ENCODE measurements at places on chromosomes 11 and 22.

- peak; percentile 44 for DNase-seq
Measured at GRCh38 chr11:57345555-57346211, 7.5 kb downstream of the P2RX3 start.

DNA sequence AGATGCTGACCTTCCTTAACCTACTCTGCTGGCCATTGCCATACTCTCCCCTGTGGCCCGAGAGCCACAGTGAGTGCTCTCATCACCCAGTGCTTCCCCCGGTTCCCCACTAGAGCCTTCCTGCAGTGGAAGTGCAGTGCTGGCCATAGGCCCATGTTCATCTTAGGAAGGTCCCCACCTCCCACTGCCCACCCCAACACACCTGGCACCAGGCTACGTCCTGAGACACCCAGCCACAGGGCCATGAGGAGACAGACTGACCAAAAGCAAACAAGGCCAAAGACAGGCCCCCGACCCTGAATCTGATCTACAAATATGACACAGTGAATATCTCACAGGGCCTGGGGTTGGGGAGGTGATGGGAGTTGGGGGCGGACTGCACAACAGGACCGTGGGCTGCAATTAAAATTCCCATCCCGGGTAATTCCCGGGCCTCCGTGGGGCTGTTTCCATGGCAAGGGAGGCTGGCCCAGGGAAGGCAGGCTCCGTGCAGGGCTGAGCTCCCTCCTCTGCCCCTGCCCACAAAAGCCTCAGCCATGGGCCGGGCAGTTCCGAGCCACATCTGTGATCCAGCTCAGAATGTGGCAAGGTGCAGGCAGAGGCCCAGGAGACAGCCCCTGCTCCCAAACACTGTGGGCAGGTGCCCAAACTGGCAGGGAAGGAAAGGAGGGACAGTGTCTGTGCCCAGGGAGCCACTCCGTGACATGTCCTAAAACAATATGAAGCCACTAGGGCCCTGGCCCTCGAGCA, 5.1 kb upstream of the CHST1 start:
- no peak for DNase-seq

DNA sequence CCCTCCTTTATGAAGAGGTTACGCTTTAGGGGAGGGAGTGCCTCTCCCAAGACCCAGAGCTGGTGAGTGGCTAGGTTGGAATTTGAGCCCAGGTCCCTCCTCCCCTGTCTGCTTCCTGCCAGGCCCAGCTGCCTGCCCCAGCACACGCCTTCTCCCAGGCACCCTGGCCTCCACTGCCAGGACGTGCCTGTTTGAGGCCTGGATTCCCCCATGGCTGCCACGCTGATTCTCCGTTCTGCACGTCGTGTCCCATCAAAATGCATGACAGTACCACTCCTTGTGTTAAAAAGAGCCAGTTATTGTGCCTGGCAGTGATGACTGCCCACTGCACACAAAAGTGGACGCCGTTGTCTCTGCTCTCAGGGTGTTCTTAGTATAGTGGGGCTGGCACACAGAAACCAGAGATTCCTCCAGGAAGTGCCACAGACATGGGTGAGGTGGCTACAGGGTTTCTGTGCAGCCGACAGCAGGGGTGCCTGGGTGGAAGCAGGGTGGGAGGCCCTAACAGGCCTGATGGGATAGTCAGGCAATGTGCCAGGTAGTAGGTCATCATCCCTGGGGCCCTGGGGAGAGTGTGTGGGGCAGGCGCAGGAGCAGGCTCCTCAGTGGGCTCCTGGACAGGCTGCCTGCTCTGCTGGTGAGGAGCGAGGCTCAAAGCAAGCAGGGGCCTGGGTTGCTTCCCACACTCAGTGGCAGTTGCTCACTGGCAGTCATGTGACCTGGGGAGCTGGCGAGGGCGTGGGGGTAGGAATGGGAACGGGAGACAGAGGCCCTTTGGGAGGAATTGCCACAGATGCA, 24.2 kb downstream of the MED15 start:
- no peak for DNase-seq

DNA sequence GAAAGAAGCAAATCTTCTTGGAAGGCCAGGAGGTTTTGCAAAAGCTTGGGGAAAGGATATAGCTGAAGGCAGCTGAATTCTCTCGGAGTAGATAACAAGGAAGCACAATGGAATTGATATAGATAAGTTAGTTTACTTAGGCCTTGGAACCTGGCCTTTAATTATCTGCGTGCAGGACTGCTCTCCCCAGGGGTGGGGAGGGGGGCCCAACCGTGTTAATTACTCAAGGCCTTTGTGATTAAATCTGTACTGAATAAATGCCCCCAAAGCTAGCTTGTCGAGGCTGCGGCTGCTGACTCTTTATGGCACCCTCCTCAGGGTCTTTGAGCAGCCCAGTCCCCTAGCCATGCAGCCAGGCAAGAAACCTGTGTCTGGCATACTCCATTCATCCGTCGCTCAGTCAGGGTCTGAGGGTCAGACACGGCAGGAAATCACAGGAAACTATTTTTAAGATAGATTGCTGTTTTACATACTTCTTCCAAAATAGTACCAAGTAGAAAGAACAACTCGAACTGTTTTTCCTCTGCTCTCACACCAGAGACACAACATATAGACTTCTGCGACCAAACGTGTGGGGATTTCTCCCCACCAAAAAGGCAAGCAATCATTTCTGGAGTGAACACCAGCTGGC, 36.5 kb downstream of the MS4A2 start:
- no peak for DNase-seq

GRCh38 chr11:115409116-115409670, 95.0 kb downstream of the CADM1 start:
- DNase-seq = no peak

DNA sequence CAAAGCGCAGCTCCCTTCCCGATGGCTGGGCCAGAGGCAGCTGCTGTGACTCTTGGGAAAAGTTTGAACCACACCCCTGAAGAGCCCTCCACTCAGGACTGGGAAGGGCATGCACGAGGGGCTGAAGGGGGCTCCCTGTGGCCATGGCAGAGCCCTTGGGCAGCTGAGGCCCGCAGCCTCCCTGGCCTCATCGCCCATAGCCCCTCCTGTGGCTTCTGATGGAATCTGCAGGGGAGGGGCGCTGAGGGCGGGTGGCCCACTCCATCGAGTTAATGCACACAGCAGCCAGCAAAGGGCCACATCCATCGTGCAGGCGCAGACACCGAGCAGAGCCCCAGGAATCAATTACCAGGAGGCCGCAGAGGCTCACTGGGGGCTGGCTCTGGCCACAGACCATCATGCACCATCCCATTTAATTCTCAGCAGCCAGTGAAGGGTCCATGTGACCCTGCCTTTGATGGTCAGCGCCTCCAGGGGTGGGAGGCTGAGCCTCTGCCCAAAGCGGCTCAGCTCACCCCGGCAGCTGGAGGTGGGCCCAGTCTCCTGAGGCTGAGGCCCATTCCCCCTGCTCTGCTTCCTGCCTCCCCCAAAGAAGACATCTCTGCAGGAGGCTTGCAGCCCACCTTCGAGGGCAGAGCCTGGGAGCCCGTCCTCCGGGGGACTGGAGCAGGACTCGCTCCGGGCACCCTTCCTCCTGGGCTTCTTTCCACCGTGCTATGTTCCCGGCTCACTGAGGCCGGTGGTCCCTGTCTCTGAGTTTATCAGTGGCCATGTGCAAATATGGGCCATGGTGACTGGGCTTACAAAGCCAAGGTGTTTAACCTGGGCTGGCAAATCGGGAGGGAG, 1410.2 kb downstream of the BRD1 start:
- no peak for DNase-seq

DNA sequence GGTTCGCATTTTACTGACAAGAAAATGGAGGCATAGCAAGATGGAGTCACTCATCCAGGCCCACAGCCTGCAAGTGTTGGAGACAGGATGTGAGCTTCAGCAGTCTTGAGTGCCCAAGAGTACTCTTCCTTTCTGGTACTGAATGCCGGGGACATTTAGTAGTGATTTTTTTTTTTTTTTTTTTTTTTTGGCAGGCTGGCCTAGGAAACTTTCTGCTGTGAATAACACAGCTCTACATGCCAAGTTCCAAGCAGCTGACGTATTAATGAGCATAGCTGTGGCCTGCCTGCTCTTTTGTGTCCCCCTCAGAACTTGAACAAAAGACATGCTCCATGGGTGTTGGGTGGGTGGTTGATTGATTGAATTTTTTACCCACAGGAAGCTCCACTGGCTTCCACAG, 195.5 kb upstream of the CADM1 start:
- no peak for DNase-seq

DNA sequence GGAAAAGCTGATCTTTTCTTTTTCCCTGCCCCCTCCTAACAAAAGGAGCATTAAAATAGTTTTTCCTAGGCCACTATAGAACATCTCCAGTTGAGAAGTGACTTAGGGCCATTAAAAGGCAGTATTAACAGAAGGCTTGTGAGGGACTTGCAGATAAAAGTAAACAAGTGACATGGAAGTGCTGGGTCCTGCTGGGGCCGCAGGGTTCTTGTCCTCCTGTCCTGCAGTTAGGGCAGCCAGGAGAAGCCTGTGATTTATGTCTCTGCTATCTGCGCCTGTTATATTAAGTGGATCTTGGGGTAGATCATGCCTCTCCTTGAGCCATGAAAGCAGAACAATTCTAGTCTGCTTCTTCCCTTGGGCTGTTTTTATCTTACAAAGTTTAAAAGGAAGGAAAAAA, 271.4 kb upstream of the C11orf87 start:
- DNase-seq = no peak
